ENCODE measurements at places on chromosomes 2 and 18.

DNA sequence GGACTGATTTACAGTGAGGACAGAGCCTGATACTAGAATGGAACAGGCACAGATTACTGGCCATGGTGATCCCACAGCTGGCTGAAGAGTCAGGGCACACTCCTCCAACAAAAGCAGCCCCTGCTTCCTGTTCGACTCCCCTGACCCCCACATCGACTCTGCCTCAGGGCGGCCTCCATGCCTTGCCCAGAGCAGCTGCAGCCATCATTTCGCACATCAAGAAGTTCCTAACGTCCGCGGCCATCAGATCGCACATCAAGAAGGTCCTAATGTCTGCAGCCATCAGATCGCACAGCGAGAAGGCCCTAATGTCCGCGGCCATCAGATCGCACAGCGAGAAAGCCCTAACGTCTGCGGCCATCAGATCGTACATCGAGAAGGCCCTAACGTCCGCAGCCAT is 192.8 kb upstream of the PXDN start:
- peak; percentile 58 for DNase-seq

GRCh38 chr2:98692090-98693054 is 38.6 kb downstream of the MGAT4A start:
- DNase-seq = no peak

DNA sequence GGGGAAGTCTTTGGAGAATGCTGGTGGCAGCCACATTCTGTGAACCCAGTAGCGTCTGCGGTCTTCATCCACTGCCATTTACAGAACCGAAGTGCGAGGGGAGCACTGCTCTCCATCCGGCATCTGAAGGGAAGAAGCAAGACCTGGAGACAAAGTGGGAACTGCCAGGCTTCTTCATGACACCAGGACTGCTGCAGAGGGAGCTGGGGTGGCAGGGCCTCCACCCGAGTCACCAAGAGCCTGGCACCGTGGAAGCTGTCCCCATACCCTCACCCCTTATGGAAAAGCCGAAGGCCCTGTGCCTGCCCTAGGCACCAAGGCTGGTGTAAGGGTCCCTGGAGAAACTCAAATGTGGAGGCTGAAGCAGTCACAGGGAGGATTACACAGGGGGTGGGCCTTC is 79.8 kb downstream of the CIB4 start:
- DNase-seq = peak; percentile 20

GRCh38 chr2:146912536-146912935 is 932.3 kb upstream of the ACVR2A start:
- no peak for DNase-seq
